ENCODE measurements at places on chromosomes 7 and 10. TPM values are rescaled to one million over a fixed set of nuclear protein-coding genes. Genes with fewer than 3 reads are reported as not detected.

DNA sequence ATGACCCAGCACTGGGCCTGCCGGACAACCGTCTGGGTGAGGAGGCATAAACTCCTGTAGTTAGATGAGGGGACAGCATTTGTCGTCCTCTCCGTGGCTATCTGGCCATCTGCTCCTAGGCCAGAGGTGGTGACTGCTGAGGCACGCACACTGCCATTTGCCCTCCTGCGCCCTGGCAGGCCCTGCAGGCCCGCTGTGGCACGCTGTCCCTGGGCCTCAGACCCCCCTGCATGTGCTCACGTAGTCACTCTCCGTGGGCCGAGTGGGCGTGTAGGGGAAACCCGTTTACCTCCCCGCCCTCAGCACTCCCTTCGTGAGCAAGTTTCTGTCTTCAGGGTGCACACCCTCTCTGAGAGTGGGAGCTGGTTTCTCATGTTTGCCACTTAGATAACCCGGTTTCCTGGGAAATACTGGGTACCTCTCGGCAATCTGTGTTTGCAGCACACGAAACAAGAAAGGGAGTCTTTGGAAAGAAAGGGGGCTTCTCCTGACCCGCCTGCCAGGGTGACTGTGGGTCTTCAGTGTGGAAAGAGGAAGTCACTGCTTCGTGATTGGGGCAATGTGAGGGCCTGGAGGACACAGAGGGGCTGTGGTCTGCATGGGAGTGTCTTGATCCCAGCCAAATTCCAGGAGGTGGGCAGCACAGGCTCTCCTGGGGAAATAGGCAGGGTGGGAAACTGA, 10.8 kb downstream of the ADAMTS14 start:
- DNase-seq, result no peak

DNA sequence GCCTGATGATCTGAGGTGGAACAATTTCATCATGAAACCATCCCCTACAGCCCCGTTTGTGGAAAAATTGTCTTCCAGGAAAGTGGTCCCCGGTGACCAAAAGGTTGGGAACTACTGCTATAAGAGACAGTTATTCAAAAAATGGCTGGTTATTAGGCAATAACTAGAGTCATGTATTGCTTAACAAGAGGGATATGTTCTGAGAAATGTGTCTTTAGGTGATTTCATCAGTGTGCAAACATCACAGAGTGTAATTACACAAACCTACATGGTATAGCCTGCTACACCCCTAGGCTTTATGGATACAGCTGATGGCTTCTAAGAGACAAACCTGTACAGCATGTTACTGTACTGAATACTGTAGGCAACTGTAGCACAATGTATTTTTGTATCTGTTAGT, 71.3 kb upstream of the CSTF2T start:
- no peak for DNase-seq

- no peak for DNase-seq
Observed at GRCh38 chr7:158512869-158513268, 74.8 kb downstream of the PTPRN2 start.

DNA sequence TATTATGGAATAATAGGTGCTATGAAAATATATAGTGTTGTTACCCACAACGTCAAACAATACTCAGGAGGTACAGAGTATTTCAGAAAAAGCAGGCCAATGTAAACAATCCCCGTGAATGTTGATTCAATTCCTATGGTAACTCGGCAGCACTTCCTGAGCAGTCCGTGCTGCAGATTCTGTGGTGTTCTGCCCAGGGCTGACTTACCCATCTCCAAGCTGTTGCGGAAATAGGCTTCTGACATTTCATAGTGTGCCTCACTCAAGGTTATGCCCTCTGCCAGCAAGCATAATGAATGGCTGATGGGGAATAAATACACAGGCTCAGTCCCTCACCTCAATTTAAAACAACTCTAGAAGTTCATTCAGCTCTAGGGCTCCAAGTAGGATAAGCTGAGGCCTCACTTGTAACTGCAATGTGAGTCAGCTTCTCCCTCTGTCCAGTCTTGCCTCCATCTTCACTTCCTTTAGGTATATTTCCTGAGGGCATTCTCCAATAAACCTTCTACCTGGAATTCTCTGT, 177.6 kb downstream of the GNAI1 start:
- DNase-seq, result no peak

DNA sequence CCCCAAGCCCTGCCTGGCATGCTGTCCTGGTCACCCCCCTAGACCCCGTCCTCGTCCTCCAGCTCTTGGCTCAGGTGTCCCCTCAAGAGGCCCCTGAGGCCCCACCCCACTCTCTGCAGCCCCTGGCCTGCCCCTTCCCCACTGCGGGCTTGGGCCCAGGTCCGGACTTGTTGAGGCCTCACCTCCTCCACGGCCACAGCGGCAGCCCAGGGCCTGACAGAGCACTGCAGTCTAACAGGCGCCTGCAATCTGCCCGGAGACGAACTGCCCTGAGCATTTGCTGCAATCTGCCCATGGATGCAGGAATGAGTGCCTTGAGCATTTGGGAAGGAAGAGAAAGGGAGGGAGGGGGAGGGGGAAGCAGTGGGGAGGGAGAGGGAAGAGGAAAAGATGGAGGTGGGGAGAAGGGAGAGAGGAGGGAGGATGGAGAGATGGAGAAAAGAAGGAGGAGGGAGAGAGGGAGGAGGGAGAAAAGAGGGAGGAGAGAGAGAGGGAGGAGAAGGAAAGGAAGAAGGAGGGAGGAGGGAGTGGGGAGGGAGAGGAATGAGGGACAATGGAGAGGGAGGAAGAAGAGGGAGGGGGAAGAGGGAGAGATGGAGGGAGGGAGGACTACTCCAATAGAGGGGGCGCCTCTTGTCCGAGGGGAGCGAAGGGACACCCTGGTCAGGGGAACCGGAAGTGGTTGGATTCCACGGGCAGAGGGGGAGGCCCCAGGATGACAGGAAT, 73.9 kb downstream of the PDGFA start:
- no peak for DNase-seq

DNA sequence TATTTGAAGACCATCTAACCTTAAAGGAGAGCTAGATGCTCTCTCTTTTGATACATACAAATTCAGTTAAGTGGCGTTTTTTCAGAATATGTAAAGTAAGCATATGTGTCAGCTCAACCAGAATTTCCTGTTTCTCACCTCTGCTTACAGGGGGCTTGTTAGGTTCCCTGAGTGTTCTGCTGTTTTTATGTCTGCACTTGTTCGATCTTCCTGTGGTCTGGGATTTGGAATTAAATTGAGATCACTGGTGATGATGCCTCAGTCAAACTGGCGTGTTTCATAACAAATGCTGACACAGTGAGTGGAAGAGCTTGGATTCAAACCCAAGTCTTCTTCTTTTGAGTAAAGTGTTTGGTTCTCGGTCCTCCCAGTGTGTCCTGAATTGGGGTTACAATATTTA, 348.3 kb upstream of the AKR1E2 start:
- DNase-seq, result no peak

Gene NEUROD6
- total RNA-seq, result not detected

Gene FGFR2
- 159 TPM for total RNA-seq

Gene TAS2R60
- total RNA-seq, result not detected

Gene SDK1
- total RNA-seq, result 3.8 TPM

Data from uterus (tissue), 4 donors.